Cardiac septum (tissue), 1 donor: ENCODE measurements at places on chromosomes 7 and 10. TPM values are rescaled to one million over a fixed set of nuclear protein-coding genes. Genes with fewer than 3 reads are reported as not detected.

Gene RGS10
- total RNA-seq = 3.2 TPM

Gene MEOX2
- total RNA-seq = 6.9 TPM

Gene IRF5
- total RNA-seq = 1.6 TPM

Gene FLNC
- total RNA-seq = 1,261 TPM

Gene FAM25G
- total RNA-seq = not detected

Gene ANKRD22
- 0.13 TPM for total RNA-seq

GRCh38 chr7:130611218-130611617 lies 57.3 kb downstream of the COPG2 start:
- DNase-seq = no peak

- DNase-seq = no peak
Observed at GRCh38 chr10:124217031-124217430, 123.6 kb upstream of the CHST15 start.

DNA sequence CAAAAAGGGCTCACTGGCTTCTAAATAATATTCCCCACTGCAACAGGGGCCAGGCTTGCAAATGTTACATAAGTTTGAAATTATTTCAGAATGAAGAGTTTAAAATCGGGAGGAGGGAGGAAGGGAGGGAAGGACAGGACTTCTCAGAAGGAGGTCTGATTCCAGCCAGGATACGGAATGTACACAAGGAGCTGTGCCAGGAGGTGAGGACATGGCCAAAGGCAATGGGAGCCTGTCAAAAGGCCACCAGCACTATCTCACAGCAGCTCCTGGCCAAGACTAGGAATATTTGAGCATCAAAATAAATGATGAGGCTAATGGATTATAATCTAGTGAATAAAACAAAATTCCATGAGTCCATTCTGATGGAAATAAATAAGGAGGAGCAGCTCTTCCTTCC lies 18.6 kb upstream of the DRGX start:
- no peak for DNase-seq

DNA sequence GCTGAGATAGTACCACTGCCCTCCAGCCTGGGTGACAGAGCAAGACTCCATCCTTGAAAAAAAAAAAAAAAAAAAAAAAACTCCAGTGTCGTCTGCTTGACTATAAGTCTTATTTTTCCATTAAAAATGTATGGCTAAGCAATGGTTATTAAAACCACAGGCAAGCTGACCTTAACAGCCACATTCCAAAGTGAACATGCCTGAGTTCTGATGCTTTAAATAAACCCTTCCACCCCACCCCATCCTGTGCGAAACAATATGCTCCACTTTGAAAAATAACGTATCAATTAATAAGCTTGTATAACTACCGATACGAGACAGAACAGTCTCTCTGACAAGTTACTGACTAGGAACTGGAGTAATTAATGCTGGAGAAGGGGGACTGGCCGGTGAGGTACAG lies 63.7 kb downstream of the LARP4B start:
- no peak for DNase-seq

DNA sequence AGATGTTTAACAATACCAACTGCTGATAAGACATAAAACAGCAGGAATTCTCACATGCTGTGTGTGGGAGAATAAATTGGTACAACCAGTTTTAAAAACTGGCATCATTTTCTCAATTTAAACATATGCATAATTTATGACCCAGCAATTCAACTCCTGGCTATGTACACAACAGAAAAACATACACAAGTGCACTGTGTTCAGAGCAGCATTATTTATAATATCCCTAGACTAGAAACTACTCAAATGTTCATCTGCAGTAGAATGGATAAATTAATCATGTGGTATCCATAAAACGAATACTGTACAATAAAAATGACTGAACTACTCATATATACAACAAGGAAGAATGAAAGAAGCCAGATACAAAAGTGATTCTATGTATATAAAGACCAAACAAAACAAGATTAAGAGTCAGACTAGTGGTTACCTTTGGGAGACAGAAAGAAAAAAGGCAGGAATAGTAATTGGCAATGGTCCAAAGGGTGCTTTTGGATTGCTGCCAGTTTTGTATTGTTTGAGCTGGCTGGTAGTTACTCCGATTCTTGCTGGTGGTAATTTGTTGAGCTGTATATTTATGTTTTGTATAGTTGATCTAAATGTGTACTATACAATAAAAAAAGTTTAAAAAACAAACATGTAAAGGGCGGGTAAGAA lies 306.0 kb downstream of the TFEC start:
- no peak for DNase-seq

DNA sequence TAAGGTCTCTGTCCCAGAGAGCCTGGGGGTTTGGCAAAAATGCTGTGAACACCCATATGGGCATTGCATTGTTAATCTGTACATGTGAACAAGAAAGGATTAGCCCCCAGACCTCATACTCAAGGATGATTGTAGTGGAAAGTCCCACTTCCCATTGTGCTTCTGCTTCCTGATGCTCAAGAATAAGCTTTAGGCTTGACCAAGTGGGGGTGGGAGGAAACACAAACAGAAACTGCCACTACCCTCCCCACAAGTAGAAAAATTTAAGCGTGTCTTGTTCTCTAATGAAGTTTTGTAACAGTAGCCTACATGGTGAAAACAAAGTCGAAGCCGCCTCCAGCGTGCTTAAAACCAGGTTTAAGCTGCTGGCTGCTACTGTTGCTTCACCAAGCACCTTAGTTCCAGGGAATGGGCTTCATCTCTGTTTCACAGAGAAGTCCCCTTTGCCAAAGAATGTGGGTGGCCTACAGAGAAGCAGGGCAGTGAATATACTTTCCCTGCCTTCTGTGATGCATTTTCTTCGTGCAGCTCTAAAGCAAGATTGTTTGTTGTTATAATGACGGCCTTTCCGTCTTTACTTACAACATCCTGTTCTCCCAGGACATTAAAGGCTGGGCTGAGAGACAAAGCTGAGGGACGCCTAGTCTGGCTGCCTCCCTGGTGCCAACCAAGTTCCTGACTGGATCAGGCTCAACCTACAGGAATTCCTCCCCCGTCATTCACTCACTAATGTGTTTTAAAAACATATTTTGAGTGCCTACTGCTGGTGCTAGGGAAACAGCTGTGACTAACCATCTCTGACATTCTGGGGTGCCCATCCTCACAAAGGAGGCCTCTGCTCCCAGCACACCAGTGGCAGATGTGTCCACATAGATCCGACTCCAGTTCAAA lies 32.1 kb upstream of the CCSER2 start:
- no peak for DNase-seq

GRCh38 chr10:102461187-102462054 lies 10.1 kb upstream of the C10orf95 start:
- DNase-seq = peak; percentile 96

DNA sequence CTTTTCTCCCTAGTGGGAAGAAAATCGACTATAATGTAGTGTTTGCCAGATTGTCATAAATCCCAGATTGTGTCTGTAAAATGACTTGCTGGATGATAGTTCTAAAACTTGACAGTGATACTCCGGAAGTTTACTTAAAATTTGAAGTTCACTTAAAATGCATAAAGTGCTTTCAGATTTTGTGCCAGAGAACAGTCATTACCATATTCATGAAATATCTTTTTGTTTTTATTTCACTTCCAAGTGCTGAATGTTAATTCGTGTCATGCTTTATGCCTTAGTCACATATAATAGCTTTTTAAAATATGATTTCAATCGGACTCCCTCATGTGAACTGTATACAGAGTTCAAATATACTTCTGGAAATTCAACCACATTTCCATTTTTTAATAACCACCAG lies 30.4 kb downstream of the PRPF18 start:
- DNase-seq = no peak

DNA sequence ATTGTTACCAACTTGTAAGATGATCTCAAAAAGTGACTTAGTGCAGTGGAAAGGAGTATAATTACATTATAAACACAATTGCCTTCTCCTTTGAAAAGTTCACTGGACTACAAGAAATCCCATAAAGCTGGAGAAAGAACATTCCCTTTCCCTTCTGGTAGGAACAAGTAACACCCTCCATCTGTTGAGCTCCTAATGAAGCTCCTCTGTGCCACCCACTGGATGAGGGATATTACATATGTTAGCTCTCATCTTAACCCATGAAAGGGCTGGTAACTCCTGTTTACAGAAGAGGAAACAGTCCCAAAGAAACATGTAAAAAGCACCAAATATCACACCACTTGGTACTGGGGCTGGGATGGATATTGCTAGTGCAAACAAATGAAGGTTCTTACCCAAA lies 8.1 kb downstream of the PGAM1 start:
- DNase-seq = no peak

DNA sequence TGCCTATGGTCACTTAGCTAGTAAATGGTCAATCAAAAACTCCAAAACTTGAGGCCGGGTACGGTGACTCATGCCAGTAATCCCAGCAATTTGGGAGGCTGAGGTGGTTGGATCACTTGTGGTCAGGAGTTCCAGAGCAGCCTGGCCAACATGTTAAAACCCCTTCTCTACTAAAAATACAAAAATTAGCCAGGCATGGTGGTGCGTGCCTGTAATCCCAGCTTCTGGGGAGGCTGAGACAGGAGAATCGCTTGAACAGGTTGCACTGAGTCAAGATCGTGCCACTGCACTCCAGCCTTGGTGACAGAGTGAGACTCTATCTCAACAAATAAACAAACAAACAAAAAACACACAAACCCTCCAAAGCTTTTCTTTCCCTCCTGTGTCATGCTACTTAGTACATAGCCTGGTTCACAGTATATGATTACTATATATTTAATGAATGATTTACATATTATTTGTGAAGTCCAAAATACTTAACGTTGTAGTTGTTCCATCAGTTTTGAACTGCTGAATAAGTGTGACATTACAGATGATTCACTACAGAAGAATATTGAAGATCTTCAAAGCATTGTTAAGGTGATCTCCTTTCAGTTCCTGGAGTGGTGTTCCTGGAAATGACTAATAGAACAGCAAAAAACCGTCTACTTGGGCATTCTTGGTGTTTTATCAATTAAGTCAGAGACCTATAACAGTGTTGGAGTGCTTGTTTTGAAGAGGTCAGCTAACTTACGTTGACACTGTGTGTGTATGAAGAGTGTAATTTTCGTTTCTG lies 72.9 kb downstream of the ADK start:
- no peak for DNase-seq

- DNase-seq = no peak
Observed at GRCh38 chr10:96747734-96748550, 27.6 kb upstream of the PIK3AP1 start.

DNA sequence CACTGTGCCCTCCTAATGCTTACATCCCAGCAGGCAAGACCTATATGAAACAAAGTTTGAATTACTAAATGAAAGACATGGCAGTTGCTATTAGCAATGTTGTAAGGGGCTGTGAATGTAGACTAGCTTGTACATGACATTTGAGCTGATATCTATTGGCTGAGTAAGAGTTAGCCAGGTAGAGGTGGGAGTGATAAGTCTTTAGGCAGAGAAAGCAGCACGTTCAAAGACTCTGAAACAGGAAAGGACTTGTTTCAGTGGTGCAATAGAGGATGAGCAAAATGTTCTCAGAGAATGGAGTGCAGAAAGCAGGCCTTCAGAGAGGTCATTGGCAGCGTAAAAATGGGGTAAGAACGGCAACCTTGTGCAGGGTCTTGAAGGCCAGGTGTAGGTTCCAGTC lies 687.6 kb downstream of the AUTS2 start:
- no peak for DNase-seq

DNA sequence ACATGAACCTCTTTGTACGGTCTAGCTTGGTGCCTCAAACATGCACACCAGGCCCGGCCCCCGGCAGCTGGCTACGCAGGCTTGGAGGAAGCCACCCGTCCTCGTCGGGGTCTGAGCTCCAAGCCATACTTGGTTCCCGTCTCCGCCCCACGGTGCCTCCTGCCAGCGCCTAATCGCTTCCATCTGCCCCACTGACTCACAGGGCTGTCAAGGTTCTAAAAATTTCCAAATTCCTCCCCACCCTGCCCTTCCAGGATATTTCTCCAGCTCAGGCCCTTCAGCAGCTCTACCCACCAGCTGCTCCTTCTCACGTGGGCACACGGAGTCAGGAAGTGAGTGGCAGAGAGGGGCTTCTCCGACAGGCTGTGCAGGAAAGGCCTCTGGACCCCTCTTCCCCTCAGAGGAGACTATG lies 38.8 kb downstream of the TMEM270 start:
- no peak for DNase-seq

DNA sequence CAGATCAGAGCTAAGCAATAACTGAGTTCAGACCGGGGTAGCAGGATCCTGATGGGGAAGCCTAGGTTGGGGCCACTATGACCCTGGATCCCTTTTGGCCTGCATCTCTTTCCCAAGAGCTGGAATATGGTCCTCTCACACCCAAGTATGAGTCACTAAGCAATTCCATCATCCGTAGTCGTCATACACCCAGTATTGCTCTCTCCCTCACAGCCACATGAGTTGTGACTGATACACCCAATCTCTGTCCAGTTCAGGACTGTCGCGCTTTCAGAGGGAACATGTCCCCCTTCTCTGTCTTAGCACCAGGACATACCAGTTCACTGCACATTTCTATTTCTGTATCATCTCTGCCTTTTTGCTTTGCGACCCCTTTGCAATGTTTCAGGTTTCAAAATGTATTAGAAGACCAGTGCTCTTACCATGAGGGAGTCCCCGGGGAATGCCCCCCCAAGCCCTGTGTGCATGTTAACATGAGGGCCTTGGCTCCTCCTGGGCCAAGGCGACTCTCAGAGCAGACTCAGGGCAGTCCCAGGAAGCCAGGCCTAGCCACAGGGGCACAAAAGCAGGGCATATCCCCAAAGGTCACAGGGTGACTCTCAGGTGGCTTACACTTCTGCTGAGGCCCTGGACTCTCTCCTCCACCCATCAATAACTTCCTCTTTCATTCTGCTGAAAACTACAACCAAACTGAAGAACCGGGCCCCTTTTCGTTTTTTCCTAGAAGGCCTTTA lies 75.3 kb upstream of the SAMD8 start:
- no peak for DNase-seq

- DNase-seq = no peak
Observed at GRCh38 chr10:33109384-33109783, 151.4 kb upstream of the ITGB1 start.

DNA sequence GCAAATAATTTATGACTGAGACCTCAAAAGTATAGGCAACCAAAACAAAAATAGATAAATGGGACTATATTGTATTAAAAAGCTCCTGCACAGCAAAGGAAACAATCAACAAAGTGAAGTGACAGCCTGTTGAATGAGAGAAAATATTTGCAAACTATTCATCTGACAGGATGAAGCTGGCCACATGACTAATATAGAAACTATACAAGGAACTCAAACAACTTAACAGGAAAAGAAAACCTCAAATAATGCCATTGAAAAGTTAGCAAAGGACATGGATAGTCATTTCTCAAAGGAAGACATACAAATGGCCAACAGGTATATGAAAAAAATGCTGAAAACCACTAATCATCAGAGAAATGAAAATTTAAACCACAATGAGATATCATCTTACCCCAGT lies 245.1 kb downstream of the STK31 start:
- DNase-seq = no peak

GRCh38 chr7:27164367-27165088 lies 809 bp downstream of the HOXA9 start:
- DNase-seq = no peak
